GM23338 (cell line): ENCODE measurements at places on chromosomes 3 and 15. TPM values are rescaled to one million over a fixed set of nuclear protein-coding genes. Genes with fewer than 3 reads are reported as not detected.

DNA sequence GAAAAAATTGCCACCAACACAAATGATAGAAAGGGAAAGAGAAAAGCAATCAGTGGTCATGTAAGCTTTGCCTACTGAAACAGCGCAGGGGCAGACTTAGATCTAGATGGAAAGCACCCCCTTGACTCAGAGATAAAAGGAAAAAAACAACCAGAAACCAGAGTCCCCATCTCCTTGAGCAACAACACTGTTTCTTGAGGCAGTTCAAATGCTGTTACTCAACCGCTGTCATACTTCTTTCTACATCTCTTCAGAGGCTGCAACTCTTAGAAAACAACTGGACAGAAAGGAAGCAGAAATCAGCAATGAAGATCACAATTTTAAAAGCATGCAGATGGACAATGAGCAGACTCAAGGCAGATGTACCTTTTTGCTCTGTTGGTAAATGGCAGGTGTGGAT, 36.5 kb downstream of the FSIP1 start:
- no peaks in the 10 kb centered on the region for H3K36me3 ChIP-seq
- peaks cover 10% of the 10 kb centered on the region for H3K4me1 ChIP-seq
- H3K4me3 ChIP-seq = no peak overlapping the region

DNA sequence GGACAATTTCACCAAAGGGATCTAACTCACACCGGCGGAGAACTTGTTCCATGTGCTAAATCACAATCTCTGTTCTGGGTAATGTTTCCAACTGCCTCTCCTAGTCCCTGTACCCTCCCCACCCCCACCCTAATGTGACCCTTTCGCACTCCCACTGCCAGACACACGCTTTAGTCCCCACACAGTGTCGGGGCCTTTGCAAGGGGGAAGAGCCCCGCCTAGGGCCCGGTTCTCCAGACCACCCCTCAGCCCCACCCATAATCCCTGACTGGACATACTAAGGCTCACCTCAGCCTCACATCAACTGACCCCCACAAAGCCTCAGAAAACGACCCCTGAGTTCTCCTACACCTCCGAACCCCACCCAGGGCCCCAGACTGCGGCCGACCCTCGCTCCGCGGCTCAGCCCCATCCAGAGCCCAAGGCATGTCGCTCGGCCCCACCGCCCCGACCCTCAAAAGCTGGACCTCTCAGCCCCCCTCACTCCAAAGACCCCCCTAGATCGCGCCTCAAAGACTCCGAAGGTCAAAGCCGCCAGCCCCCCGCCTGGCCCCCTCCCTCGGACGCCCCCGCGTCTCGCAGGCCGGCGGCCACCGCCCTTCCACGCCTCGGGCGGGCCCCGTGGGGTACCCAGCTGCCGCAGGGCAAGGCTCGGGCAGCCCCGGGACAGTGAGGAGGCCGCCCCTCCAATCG, 72.0 kb upstream of the MAP4 start:
- peak overlapping the region; percentile 89 for H3K27ac ChIP-seq
- no peaks in the 10 kb centered on the region for H3K27me3 ChIP-seq
- H3K4me3 ChIP-seq = peak overlapping the region; percentile 94
- peaks cover 19% of the 10 kb centered on the region for H3K4me1 ChIP-seq
- no peaks in the 10 kb centered on the region for H3K36me3 ChIP-seq
- DNase-seq = peak; percentile 44

GRCh38 chr3:29511701-29512100, 230.8 kb downstream of the RBMS3 start:
- peaks cover 21% of the 10 kb centered on the region for H3K4me1 ChIP-seq
- H3K27ac ChIP-seq = no peak overlapping the region
- no peak for DNase-seq
- H3K36me3 ChIP-seq = no peaks in the 10 kb centered on the region

DNA sequence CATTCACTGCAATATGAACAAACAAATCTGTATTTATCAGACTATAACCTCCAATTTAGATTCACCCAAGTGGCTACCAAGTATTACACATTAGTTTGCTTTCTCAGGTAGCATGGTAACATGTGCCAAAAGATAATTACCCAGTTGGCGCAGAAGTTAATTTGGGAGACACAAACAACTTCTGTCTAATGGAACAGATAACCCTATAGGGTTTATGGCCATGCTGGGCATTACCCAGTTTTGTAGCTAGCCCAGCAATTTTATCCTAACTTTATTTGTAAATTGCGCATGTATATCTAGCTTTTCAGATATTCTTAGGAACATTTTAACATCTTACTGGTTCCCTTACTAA, 780 bp downstream of the RPL22L1 start:
- peak overlapping the region; percentile 78 for H3K4me3 ChIP-seq
- no peak for DNase-seq
- H3K4me1 ChIP-seq = peaks cover 30% of the 10 kb centered on the region
- peaks cover 31% of the 10 kb centered on the region for H3K36me3 ChIP-seq
- H3K27me3 ChIP-seq = no peaks in the 10 kb centered on the region
- peak overlapping the region; percentile 95 for H3K27ac ChIP-seq

DNA sequence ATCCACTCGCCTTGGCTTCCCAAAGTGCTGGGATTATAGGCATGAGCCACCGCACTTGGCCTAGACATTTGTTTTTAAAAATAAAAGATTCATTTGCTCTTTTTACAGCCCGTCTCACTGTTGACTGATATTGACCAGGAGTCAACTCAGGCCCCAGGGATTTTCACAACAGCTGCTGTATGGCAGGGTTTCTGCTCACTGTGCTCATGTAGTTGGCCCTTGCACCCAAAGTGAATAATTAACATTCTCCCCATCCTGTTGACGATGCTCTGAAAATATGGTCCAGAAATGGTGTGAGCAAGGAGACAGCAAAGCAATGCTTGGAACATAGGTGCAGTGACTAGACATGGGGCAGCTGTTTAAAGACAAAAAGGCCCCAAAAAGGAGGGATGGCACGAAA, 2.9 kb upstream of the CCR5 start:
- H3K4me1 ChIP-seq = no peaks in the 10 kb centered on the region
- no peaks in the 10 kb centered on the region for H3K36me3 ChIP-seq
- H3K27me3 ChIP-seq = no peaks in the 10 kb centered on the region
- H3K27ac ChIP-seq = no peak overlapping the region
- H3K4me3 ChIP-seq = no peak overlapping the region

DNA sequence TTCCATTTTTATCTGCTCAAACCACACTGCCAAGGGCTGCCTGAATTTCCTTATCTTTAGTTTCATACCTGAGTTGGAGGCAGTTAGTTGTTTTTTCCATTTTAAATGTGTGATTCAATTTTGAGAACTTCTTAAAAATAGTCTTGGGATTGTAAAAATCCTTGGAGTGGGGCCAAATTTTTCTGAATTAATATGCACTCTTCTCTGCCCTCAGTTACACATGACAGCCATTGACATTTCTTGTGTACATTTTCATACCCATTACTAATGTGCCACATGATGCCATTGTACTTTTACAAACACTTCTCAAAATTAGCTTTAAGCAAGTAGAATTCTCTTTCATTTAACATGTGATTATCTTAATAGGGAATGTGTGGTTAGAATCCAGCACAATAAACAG, 141.7 kb downstream of the C3orf38 start:
- DNase-seq = no peak
- H3K36me3 ChIP-seq = no peaks in the 10 kb centered on the region
- H3K4me1 ChIP-seq = no peaks in the 10 kb centered on the region
- H3K4me3 ChIP-seq = no peak overlapping the region

PLCB2 gene
- 8.5 and 13.8 TPM in 2 replicates for total RNA-seq

DNA sequence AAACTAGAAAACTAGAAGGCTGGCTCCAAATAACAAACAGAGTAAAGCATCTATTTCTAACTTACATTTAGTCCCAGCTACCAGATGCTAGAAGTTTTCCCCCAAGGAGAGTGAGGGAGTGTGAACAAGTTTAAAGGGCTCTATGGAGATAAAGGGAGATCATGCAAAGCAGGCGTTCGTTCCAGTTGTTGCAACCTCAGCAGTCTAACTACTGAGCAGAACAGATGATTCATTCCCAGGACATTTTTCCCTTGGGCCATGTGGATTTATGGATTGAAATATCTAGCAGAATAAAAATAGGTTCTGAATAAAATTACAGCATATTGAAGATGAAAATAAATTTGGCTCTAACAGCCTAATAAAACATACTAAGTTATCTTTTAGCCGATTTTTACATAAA, 154.8 kb upstream of the TTC14 start:
- DNase-seq = no peak
- H3K36me3 ChIP-seq = 0 out of 2 replicates have a peak, but pooled peaks cover 7% of the 10 kb centered on the region
- no peaks in the 10 kb centered on the region for H3K4me1 ChIP-seq
- no peaks in the 10 kb centered on the region for H3K27me3 ChIP-seq

DNA sequence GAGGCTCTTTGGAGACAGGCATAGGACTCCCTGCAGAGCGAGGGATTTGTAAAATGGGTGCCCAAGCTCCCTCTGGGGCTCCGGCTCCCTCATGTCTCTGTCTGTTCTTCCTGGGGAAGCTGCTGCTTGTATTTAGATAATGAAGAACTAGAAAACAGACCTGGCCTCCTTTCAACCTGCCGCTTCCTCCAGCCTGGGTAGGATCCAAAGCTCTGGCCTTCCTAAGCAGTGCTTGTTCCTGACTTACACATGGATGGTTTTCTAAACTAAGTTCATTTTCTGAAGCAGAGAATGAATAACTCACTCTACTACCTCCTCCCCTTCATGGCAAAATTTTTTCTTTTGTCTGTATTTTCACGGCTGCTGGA, 36.9 kb upstream of the MYZAP start:
- H3K36me3 ChIP-seq = no peaks in the 10 kb centered on the region
- peaks cover 4% of the 10 kb centered on the region; the same call in 1 of the 2 replicates for H3K4me1 ChIP-seq
- DNase-seq = no peak
- H3K27me3 ChIP-seq = no peaks in the 10 kb centered on the region

AHSG gene
- total RNA-seq = 0.10 TPM in 1 of 2 replicates, not detected in the other

DNA sequence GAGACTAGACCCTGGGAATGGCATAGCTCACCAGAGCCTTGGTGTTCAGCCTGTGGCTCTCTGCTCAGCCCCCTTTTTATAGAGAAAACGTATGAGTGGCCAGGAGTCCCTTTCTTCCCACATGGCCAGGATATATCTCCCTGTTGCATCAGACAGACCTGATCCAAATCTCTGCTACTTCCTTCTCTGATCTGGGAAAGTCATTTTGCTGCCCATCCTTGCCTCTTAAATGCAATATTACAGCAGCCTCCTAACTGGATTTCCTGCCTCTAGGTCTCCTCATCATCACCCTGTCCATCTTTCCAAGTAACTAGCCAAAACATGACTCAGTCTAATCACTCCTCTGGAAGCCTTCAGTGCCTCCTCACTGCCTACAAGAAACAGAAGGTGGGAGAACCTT, 42.9 kb downstream of the CTDSPL start:
- no peaks in the 10 kb centered on the region; the same call in 1 of the 2 replicates for H3K36me3 ChIP-seq
- H3K27ac ChIP-seq = no peak overlapping the region
- DNase-seq = no peak
- no peaks in the 10 kb centered on the region for H3K27me3 ChIP-seq
- H3K4me1 ChIP-seq = peaks cover 30% of the 10 kb centered on the region

GRCh38 chr15:70806992-70807712, 43.8 kb upstream of the UACA start:
- no peak for DNase-seq
- no peaks in the 10 kb centered on the region for H3K4me1 ChIP-seq
- no peak overlapping the region for H3K4me3 ChIP-seq
- no peaks in the 10 kb centered on the region for H3K36me3 ChIP-seq
- H3K27ac ChIP-seq = no peak overlapping the region

GRCh38 chr15:66730168-66731021, 28.4 kb downstream of the SMAD6 start:
- H3K4me1 ChIP-seq = peaks cover 16% of the 10 kb centered on the region
- DNase-seq = no peak
- H3K27ac ChIP-seq = no peak overlapping the region
- no peaks in the 10 kb centered on the region for H3K36me3 ChIP-seq
- no peaks in the 10 kb centered on the region for H3K27me3 ChIP-seq

GRCh38 chr3:87761341-87761740, 297.5 kb downstream of the CGGBP1 start:
- no peaks in the 10 kb centered on the region for H3K4me1 ChIP-seq
- no peak overlapping the region for H3K27ac ChIP-seq
- H3K4me3 ChIP-seq = no peak overlapping the region
- H3K27me3 ChIP-seq = no peaks in the 10 kb centered on the region
- H3K36me3 ChIP-seq = no peaks in the 10 kb centered on the region

DNA sequence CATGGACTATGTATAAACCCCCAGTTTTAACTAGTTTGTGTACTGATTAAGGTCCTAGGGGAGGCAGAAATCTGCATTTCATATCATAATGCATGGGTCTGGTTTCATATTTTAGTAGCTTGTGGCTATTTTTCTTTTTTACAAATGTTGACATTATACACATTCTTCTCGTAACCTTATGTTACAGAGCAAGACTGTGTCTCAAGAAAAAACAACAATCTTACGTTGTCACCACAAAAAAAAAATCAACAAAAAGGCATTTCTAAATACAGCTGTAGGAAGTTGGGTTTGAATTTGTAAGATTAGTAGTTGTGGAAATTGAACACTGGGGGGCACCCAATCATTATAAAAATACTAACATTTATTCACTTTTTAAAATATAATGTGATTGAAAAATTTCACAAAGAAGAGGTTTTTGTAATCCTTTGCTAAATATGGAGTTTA, 17.9 kb downstream of the SERP1 start:
- no peaks in the 10 kb centered on the region for H3K36me3 ChIP-seq
- DNase-seq = no peak
- H3K27me3 ChIP-seq = no peaks in the 10 kb centered on the region
- peak overlapping the region; percentile 21; the same call in 1 of the 2 replicates for H3K4me3 ChIP-seq
- H3K27ac ChIP-seq = 0 out of 2 replicates have a peak overlapping the region, but pooled peaks have one; percentile 6

DNA sequence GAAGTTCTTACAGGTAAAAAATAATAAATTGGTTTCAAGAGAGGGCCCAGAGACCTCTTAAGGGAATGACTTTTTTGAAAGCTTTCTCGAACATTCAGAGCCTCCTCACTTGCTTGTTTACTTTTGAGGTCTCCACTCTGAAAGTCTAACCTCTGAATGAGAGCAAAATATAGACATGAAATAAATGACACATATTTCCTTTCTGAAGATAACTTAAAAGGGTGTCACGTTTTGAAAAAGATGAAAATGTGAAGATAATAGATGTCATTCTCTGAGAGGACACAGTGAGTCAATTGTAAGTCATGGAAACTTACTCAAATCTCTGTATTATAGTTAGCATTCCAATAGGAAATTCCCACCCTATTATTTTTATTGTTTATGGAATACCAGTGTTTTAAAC, 44.6 kb downstream of the HACD2 start:
- no peaks in the 10 kb centered on the region for H3K36me3 ChIP-seq
- DNase-seq = no peak
- no peak overlapping the region for H3K27ac ChIP-seq
- no peak overlapping the region for H3K4me3 ChIP-seq
- no peaks in the 10 kb centered on the region for H3K4me1 ChIP-seq

DNA sequence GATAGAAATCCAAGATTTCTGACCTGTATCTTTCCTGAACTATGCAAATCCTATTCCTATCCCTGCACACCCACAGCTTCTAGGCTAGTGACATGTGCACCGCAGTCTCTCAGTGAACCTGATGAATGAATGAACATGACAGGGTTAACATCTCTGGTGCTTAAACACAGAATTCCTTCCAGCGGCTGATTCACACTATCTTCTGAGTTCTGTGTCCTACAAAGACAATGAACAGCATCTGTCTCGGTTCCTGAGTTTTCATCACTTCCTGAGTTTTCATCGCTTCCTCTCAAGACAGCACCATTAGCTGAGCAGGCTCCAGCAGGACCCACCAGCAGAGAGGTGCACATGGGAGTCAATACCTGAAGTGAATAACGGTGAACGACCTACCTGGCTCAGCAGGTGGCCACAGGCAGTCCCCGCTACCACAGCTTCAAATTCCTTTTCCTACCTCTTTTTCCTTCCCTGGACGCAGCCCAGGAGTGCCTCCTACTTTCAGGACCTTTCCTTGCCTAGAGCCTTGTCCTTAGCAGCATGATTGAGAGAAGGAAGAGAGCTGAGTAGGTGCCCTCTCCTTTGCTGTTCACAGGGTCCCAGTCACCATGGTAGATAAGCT, 113.5 kb downstream of the IGF2BP2 start:
- peak overlapping the region; percentile 70; the same call in 1 of the 2 replicates for H3K27ac ChIP-seq
- H3K4me3 ChIP-seq = no peak overlapping the region
- no peaks in the 10 kb centered on the region for H3K27me3 ChIP-seq
- H3K36me3 ChIP-seq = no peaks in the 10 kb centered on the region
- H3K4me1 ChIP-seq = peaks cover 64% of the 10 kb centered on the region
